ENCODE measurements at places on chromosomes 1 and 21. TPM values are rescaled to one million over a fixed set of nuclear protein-coding genes. Genes with fewer than 3 reads are reported as not detected.

Gene TRIM67
- 1.4 TPM for polyA plus RNA-seq

GRCh38 chr1:35544976-35545375 lies 12.2 kb downstream of the KIAA0319L start:
- no peak for DNase-seq

DNA sequence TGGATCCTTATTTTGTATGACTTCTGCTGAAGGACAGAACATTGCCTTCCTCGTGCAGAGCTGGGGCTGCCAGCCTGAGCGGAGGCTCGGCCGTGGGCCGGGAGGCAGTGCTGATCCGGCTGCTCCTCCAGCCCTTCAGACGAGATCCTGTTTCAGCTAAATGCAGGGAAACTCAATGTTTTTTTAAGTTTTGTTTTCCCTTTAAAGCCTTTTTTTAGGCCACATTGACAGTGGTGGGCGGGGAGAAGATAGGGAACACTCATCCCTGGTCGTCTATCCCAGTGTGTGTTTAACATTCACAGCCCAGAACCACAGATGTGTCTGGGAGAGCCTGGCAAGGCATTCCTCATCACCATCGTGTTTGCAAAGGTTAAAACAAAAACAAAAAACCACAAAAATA lies 27.5 kb upstream of the KDM4A start:
- DNase-seq: no peak

DNA sequence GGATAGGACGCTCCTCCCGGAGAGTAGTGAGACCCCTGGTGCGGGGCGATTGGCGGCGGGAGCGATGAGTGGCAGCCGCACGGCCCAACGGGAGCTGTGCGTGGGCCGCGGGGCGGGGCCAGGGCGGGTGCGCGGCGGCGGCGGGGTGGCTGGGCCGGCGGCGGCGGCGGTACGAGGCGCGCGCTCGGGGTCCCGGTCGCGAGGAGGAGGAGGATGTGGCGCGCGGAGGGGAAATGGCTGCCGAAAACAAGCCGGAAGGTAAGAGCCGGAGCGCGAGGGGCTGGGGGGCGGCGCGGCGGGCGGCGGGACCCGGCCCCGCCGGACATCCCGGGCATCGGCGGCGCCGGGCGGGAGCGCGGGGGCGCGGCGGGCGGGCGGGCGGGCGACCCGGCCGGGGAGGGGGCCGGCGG lies at the start of gene CAMTA1:
TSS of gene CAMTA1 (plus strand) at position 137 of the 410 bp plus-strand sequence. CDS start at position 214, 77 bp downstream.
- DNase-seq: no peak

DNA sequence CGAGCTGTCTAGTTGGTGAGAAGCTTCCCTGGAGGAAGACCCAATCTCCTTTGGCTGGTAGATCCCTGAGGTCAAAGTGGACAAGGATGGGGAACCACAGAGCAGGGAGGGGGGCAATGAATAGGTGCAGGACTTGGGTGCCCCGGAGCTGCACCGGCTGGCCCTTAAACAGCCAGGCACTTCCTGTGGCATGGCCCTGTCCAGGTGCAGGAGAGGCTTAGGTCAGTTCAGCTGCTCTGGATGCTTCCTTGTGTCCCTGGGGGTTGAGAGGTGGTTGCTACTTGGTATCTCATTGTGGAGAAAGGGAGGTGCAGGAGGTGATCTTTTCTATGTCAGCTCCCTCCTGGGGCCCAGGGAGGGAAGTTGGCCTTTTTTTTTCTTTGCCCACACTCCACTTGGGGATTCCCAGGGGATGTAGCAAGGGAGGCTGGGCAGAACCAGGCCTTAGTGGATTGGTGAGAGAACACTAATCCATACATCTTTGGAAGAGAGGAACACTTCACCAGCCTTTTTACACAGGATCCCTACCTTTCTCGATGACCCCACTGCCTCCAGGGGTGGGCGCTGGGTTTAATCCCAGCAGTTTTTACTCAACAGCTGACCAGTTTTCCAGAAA lies 1.2 kb upstream of the ST3GAL3 start:
- DNase-seq: no peak
